ENCODE measurements at places on chromosomes 3 and 15.

- no peak for DNase-seq
Observed at GRCh38 chr3:184600685-184601377, 39.2 kb downstream of the EPHB3 start.

DNA sequence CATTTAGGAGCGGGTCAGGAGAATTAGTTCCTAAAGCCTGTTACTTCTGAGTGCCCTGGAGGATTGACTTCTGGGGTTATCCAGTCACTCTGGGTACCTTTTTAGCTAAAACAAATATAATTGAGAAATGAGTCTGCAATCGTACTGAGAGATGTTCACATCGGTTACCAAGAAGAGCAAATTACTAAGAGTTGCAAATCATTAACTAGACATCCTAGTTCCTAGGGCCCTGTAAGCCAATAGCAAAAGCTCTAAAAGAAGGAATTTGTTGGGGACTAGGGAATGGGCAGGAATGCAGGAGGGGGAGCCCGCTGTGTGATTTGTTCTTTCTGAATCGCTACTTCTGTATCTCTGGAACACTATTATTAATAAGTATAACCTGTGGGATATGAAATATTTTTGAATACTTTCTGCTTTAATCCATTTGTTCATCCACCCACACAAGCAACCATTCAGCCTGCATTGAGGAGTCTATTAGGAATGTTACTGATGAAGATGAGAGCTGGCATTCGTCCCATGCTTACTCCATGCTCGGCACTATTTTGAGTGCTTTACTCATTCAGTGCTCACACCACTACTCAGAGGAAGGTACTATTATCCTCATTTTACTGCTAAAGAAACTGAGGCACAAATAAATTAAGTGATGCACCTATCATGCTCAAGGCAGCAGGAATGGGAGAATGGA is 31.5 kb upstream of the KY start:
- DNase-seq = no peak

DNA sequence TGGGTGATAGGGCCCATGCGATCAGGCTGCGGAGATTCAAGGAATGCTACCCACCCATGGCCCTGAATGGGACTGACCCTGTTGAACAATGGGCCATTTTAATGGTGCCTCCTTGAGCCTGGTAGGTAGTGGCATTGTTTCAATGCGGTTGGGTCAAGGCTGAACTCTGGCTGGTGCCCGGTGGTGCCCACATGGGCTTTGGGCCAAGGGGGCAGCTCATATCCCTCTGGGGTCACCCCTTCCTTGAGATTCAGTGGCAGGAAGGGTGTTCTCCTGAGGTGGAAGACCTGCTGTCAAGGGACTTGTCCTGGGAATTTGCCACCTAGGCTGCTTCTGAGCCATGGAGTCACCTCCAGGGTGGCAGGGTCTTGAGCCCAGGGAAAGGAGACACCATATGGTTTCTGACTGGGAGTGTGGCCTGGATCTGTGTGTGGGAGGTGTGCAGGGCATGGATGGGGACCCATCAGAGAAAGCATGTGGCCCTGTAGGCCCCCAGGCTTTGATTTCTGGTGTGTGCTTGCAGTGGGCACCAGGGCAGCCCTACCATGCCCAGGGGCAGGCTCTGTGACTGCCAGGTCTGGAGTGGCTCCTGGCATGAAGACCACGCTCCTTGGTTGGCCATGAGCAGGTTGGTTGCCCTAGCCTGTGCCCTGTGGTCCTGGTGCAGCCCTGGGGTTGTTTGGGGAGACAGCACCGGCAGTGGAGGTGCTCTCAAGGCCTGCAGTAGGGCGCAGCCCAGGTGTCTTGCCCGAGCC is 199.9 kb downstream of the UBE3A start:
- DNase-seq = no peak

DNA sequence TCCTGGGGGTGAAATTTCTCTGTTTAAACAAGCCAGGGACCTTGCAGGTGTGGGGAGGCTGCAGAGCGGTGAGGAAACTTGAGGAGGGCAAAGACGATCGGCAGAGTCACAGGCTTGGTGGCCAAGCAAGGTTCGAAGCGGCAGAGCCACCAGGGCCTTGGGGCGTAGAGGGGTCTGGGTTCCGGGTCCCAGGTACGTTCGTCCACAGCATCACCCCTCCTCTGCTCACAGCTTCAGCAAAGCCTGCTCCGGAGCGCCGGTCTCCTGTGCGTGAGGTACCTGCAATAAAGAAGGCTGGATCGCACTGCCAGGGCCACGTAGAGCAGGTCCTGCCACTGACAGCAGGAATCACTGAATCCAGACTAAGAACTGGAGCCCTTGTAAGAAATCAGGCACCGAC is 66.8 kb upstream of the PCSK6 start:
- DNase-seq = no peak

GRCh38 chr3:27590437-27591298 is 106.5 kb upstream of the SLC4A7 start:
- no peak for DNase-seq

DNA sequence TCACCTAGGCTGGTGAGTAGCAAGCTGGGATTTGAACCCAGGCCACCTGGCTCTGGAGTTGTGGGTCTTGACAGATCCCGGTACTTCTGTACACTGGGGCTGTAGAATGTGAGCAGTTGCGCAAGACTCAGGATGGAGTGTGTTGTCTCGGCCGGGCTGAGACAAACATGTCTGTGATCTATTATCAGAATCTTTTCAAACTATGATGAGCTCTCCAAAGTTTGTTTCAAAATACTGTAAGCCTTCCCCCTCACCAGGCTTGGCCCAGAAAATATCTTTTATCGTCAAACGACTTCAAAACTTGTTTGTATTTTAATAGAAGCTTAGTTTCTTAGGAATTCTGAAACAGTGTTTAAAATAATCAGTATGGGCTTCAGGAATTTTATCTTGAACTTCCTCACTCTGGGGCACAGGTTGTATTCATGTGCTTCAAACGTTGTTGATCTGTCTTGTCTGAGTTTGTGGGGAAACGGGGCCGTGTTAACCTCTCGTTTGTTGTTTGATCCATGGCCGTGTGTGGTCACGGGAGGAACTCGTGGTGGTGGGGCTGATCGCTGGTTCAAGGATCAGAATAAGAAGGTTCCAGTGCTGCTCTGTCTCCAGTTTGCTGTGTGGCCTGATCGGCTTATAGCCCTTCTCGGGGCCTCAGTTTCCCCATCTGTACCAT is 40.3 kb upstream of the TFRC start:
- no peak for DNase-seq

DNA sequence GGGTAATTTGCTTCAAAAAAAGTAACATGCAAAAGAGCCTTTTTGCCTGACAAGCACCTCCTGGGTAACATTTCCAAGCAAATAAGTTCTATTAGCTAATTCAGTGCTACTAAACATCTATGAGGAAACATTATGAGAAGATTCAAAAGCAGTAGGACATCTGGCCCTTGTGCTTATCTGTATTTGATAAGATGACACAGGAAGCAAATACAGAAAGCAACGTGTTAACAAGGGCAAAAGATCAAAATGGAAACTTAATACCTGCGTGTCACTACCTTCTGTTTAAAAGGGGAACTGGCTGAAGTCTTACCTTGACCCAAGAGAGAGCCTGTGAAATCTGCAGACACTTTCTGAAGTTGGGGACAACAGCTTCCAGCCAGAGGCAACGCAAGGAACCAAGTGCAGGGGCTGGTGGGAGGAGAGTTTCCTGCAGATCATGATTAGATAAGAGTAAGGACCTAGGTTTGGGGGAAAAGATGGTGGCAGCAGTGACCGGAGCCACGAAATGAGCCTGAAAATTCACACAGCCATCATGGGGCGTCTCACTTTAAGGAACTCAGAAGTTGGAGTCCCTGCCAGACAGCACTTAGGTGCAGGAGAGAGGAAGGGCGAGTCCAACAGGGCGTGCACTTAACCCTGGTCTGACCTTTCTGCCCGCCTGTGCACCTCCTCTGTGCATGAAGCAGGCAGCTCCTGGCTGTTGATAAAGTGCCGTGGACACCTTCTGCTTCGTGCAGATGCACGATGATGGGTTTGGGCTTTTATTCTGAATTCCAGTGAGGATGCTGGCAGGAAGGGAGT is 153.6 kb upstream of the BHLHE40 start:
- DNase-seq = peak; percentile 44

DNA sequence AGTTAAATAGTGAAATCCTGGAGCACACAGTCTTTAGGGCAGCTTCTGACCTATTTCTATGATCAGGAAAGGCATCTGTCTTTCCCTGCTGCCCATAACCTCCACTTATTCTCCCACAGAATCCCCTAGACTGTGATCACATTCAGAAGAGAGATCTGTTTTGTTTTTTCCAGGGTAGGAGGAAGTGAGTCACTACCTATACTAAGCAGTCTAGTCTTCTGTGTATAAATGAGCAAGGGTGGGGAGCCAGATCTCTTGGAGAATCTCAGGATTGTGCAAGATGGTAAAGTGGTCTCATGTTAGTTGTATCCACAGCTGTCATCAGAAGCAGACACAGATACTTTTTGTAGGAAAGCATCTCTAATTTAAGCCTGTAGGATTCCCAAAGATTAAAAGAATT is 11.8 kb upstream of the FBXO22 start:
- DNase-seq = no peak

DNA sequence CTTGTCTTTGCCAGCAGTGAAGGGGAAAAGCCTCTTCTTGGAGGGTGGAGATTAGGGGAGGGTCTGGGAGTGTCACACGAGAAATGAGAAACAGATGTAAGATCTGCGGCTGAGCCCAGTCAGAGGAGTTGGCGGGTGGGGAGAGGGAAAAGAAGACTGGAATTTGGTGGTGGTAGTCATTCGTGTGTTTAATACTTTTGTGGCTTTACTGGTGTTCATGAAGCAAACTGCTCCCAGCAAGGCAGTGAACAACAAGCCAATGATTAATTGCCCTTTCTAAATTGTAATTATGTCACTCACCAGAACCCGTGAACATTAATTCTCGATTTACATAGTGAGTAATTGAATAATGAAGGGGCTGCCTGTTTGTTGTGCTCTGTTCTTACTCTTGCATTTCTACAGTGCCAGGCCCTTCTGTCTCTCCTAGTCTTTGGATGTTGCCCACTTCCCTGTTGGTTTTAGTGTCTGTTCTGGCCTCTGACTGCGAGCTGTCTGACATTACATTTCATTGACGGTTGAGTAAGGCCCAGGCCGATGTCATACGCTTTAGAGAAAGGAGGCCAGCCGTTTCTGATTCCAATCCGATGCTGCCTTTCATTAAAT is 78.0 kb downstream of the CHCHD6 start:
- no peak for DNase-seq

GRCh38 chr15:80758130-80758745 is 20.9 kb upstream of the CEMIP start:
- DNase-seq = no peak

DNA sequence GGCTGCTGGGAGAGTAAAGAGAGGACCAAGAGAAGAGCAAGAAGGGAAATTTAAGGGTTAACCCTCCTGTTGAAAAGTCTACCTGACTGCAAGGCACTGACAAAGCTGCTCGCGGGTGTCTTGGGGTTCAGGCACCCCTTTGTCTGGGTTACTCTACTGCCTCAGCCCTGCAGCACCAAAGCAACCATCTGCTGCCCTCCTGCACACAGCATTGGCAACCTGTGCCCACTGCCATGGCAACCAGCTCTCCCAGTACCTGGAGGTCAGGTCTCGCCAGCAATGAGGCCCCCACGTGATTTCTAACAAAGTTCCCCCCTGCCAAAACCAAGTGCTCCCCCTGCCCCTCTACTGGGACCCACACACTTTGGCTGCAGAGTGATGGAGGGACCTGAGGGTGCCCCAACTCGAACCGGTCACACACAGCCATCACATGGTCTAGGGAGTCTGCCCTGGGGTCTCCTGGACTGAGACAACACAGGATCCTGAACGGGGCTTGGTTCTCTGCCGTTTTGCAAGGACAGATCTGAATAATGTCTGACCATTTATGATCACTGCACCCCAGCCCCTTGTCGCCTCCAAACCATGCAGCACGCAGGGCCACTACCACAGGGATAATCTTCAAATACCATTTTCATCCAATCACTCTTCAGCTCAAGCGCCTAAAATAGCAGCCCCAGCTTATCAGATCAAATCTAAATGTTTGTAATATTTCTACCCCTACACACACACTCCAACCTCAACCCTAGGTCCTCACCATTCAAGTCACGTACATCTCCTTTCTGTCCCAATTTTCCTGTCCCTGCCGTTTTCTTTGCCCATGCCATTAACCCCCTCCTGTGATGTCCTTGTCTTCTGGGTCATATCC is 50.7 kb downstream of the ADCY5 start:
- no peak for DNase-seq

DNA sequence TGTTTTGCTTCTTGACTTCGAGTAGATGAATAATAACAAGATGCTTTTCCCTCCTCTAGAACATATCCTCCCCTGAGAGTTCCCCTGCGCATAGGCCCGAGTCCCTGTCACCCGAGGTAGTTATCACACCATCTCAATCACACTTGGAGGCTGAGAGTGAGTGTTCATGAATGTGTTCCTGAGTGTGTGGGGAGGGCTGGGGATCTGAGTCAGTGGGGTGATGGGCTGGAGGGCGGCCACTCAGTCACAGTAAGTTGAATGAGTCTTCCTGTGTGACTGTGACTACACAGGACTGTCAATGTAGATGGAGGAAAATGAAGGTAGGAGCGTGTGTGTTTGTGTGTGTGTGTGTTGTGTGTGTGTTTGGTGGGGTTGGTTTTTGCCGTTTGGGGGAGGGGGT is 71.0 kb downstream of the SETD5 start:
- DNase-seq = peak; percentile 48

DNA sequence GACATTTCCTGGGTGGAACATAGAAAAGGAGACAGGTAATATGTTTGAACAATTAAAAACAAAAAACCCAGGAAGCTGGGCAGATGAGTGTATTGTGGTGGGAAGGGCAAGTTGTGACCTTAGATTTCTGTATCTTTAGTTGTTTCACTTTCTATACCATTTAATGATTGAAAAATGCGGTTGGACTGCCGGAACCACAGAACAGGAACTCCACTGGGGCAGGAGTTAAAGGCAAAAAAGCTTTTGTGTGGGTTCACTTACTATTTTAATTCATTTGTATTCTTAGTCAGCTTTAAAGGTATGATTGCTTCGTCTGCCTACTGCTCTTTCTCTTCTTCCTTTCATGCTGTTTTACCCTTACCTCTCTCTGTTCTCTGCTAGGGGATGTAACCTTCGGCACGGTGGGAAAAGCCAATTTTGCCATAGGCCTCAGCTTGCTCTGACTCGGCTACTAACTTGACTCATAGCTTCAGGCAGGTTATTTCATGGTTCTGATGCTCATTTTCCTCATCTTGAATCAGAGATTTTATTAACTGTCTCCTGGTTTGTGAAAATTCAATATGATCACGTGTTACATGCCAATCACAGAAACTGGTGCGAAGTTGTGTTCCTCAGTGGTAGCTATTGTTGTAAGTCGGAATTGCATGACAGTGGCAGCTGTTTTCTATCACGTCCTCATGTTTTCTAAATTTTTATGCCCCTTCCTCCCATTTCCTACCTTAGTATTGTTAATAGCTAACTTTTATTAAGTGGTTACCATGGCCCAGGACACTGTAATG is 1.6 kb upstream of the MCTP2 start:
- peak; percentile 63 for DNase-seq

DNA sequence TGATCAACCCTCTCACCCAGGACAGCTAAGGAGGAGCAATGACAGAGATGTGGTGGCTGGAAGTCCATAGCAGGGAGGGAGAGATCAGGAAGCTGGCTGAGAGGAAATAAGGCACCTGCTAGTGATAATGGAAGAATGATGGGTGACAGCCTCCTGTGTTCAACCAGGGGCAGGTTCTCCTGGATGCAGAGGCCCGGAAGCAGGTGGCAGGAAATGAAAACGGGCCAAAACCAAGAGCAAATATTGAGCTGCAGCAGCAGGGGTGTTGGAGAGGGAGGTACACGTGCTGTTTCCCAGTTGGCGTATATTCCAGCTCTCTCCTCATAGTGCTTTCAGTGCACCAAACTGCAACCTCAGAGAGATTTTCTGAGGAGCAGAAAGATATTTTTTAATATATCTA is 213.4 kb upstream of the TBL1XR1 start:
- no peak for DNase-seq

- no peak for DNase-seq
Observed at GRCh38 chr3:148657470-148657869, 40.2 kb upstream of the AGTR1 start.
